ENCODE measurements at places on chromosomes 4 and X.

DNA sequence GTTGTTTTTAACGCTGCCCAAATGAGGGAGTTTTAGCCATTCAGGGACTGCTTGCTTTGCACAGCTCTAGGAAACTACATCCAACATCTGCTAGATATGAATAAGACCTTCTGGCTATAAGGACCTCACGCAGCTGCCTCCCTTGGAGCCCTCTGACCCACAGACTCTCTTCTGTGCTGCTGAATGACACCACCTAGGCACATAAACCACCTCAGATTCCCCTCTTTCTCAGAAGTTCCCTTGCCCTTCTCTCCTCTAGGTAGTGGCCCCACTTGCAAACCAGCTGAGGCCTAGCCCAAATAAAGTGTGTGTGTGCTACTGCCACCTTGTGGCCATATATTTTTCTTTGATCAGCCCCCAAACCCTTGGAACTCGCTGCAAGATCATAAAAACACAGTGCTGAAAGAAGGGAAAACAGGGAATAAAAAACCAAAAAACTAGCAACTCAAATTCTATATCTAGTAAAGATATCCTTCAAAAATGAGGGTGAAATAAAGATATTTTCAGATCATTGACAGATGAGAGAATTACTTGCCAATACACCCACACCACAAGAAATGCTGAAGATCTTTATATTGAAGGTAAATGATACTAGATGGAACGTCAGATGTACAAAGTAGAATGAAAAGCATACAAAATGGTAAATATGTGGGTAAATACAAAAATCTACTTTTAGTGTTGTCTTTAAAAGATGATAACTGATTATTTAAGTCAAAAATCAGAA lies 265.9 kb downstream of the ADAMTS3 start:
- DNase-seq, result peak; percentile 44

GRCh38 chrX:23554304-23554703 lies 113.0 kb upstream of the PRDX4 start:
- no peak for DNase-seq

- DNase-seq, result no peak
Observed at GRCh38 chrX:50430917-50431575, 39.6 kb downstream of the DGKK start.

DNA sequence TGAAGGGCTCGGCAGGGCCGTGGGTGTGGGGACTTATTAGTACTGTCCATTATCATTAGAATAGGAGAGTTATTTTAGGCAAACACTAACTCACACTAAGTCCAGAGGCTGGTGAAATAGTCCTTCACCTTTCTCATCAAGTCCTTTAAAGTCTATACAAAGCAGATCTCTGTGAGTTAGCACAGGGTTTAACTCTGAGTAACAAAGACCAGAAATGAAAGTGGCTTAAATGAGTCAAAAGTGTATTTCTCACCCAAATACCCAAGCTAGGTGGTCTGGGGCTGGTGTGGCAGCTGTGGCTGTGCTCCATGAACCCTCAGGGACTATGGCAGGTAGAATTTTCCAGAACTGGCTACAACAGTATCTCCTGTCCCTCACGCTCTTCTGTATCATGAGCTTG lies 263.2 kb downstream of the BCOR start:
- DNase-seq, result no peak

GRCh38 chr4:139956507-139957017 lies 197.4 kb downstream of the MAML3 start:
- no peak for DNase-seq

DNA sequence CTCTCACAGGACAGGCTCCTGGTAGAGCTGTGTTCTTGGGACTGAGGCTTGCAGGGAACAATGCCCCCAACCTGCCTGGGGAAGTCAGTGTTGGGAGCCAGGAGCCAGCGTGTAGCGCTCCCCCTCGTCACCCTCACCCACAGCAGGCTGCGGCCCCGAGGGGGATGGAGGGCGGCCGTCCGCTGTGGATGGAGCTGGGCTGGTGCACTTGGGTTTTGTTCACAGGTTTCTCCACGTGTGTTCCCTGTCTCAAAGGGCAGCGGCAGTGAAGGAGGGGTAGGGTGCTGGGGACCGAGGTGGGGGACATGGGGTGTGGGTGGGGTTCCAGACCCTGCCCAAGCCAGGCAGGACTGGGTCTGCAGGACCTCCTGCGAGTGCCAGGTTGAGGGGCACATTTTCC lies 69.1 kb downstream of the RGS12 start:
- DNase-seq, result no peak

GRCh38 chr4:38328989-38329729 lies 334.8 kb upstream of the KLF3 start:
- DNase-seq, result no peak

DNA sequence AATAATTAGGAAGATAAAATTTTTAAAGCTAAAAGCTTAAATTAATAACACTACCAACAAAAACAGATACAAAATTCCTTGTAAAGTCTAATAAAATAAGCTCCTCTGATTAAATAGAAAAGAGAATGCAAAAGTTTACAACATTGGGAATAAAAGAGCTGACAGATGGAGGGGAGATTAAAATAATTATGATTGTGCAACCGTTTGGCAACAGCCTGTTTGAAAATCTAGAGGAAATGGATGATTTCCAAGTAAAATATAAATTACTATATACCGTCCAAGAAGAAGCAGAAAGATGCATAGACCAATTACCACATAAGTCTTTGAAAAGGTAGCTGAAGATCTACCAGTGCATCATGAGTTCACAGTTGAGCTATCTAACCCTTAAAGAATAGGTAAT lies 46.4 kb upstream of the VBP1 start:
- DNase-seq, result no peak

- no peak for DNase-seq
Observed at GRCh38 chrX:13418126-13419097, 98.6 kb upstream of the ATXN3L start.

DNA sequence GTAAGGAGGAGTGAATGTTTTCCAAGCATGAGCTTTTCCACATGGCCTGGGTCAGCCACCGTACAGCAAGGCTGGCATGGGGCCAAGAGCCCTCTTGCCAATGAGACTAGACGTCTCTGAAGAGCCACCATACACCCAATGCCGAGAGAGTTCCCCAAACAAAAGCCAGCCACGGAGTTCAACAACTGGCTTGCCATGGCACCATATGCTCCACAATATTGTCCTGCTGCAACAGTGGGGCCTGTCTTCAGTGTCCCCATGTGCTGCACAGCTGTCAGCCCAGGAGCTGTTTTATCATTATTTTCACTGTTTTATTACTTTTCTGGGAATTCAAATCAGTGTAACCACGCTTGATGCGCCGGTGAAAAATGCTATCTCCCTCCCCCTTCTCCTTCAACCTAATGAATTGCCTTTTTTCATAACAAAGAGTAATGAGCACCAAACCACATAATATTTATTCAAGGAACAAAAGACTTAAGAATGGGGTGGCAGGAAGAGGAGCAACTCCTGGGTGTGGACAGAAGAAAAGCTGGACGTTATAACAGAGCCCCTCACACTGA lies 18.4 kb downstream of the MAML3 start:
- DNase-seq, result no peak

DNA sequence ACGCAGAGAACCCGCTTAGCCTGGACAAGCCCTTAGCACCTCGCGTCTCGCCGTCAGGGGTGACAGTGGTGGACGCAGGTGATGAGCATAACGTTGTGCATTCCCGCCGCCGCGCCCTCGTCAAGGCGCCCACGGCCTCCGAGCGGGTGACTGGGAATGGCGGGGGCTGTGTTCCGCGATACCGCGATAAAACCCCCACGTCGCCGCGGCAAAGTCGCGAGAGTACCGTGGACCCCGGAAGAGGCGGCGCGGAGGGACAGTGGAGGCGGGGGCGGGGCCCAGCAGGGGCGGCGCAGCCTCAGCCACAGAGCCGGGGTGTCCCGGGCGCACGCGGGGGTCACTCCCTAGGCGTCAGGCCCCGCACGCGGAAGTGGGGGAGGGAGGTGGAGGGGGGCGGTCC lies 53.8 kb downstream of the ZFYVE28 start:
- DNase-seq, result no peak

GRCh38 chr4:42234817-42235216 lies 82.4 kb upstream of the BEND4 start:
- DNase-seq, result no peak

DNA sequence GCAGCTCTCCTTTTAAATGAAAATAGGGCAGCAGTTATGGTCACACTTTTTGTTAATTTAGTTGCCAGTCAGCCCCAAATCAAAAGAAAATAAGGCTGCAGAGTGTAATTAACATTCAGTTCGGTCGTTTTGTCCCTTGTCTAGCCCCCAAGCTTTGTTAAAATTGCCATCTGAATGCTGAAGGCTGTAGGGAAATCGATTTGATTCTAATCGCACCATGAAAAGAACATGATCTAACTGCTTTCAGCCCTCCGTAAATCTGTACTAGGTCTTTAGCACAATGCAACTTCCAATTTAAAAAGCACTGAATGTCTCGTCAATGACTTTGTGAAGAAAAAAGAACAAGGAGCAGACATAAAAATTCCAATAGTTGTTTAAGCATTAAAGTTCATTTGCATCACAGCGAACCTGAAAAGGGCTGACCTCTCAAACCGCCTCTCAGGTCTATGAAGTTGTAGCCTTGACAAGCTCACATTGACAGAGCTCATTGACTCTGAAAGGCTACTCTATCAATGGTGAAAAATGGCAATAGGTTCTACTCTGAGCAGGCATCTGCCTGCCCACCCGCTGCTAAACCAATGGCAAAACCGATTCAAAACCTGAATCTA lies 48.9 kb downstream of the CHIC2 start:
- DNase-seq, result no peak

GRCh38 chr4:167964766-167965373 lies 127.5 kb upstream of the ANXA10 start:
- DNase-seq, result no peak

DNA sequence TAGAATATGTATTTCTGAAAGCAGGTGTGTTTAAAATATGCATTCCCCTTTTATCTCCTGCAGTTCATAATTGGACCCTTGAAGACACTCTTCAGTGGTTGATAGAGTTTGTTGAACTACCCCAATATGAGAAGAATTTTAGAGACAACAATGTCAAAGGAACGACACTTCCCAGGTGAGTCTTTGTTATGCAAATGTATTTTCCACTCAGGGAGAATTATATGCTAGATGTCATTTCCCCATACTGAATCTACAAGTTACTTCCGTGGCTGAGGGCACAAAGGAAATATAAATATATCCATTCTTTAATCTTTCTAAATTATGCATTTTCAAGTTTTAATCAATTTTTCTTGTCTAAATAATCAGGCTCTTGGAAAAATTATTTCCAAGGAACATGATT lies 134.7 kb downstream of the STIM2 start:
- DNase-seq, result no peak

DNA sequence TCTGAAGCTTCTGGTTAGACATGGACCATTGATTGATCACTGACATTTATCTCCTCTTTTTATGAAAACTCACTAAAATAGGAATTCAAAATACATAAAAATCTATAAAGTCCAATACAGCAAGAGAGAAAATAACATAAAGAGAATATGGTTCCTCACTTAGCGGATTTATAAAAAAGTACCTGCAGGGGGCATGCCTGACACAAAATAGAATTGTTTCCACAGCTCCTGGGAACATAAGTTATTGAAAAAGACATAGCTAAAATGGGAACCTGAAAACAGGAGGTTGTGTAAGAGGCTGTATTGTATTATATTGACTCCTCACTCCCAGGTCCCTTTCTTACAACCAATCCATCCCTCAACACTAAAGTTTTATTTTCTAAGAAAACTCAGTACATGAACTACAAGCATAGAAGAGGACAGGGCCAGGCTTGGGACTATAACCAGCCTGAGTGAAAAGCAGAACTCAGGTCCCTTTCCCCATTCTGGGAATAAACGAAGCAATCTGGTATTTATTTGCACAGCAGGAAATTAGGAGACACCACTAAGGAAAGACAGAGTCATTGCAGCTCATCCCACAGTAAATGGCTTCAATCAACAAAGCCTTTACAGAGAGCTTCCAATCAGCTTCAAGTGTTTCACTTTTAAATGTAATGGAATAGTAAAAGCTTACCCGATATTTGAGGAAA lies 121.1 kb upstream of the NDST4 start:
- DNase-seq, result no peak

- DNase-seq, result peak; percentile 11
Observed at GRCh38 chr4:103018391-103019307, 856 bp downstream of the SLC9B1 start.

DNA sequence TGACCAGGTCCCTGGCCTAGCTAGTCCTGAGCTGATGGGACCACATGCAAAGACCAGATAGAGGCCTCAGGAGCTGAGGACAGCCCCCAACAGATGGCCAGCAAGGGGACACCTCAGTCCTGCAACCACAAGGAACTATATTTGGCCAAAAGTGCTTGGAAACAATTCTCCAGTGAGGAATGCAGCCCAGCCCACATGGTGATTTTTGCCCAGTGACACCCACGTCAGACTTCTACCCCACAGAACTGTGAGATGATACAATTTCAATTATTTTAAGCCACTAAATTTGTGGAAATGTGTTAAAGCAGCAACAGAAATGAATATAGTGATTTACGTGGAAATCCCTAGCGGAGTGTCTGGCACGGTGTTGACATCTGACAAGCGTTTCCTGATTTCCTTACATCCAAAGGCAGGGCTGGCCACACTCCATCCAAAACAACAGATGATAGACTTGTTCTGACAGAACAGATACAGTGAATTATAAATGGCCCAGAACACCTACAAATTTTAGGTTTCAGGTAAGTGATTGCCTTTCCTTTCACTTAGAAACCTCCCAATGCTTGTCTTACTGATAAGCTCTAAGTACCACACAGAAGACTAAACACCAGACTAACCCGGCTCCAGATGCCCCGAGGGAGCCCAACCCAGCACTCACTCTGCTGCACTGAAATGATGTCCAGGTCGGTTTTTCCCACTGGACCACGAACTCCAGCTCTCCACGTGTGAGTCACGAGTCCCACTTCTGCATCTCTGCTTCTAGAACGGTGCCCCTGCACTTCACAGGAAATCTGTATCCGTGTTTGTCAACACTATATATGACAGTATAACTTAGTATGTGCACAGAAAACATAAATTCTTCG lies 5.8 kb downstream of the AFAP1 start:
- no peak for DNase-seq

DNA sequence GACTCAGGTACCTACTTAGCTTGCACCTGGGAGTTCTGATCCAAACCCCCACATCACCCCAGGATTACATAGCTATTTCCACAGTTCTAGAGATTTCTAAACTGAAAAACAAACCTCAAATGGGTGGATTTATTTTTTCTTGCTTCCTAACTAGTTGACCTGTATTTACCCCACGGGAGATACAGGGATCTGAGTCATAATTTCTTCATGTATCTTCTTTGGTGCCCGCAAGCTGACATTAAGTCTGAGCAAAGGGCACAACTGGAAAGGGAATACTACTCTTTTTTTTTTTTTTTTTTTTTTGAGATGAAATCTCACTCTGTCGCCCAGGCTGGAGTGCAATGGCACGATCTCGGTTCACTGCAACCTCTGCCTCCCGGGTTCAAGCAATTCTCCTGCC lies 10.0 kb upstream of the ELOVL6 start:
- no peak for DNase-seq

DNA sequence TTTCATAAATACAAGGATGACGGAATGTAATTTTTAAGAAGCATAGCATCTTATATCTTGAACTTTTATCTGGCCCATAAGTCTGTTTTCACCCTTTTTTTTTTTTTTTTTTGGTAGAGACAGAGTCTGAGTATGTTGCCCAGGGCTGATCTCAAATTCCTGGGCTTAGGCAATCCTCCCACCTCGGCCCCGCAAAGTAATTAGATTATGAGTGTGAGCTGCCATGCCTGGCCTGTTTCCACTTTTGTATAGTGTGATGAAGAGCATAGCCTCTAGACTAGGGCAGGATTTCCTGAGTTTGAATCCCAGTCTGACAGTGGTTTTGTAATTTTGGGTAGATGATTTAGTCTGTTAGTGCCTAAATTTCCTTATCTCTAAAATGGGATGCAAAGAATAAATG lies 11.0 kb downstream of the STIM2 start:
- DNase-seq, result no peak

- no peak for DNase-seq
Observed at GRCh38 chrX:147739196-147739595, 172.5 kb upstream of the FMR1 start.

All from Caco-2 (cell line).